ENCODE measurements at places on chromosomes 3 and 15. TPM values are rescaled to one million over a fixed set of nuclear protein-coding genes. Genes with fewer than 3 reads are reported as not detected.

Gene LOXL1
- 36.8 TPM for total RNA-seq

Gene CCR9
- 1.2 TPM for total RNA-seq

Gene ITPR1
- 50.3 TPM for total RNA-seq

Gene LRTM1
- not detected for total RNA-seq

GRCh38 chr3:143924522-143925285 is 46.9 kb upstream of the DIPK2A start:
- no peak for DNase-seq

DNA sequence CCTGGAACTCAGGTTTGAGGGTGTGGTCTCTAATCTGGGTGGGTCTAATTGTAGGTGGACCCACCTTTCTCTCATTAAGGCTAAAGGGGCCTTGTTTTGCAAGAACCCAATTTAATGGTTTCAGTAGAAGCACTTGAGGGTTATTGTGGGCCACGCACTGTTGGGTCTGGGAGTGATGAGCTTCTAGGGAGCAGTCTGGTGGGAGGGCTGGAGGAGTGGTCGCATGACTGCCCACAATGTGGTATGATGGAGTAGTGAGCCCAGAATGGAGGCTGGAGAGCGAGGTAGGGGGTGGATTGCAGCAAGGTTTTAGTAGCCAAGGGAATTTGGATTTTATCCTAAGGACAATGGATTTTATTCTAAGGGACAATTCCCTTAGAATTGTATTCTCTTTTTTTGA is 2.7 kb downstream of the TATDN2 start:
- no peak for DNase-seq

DNA sequence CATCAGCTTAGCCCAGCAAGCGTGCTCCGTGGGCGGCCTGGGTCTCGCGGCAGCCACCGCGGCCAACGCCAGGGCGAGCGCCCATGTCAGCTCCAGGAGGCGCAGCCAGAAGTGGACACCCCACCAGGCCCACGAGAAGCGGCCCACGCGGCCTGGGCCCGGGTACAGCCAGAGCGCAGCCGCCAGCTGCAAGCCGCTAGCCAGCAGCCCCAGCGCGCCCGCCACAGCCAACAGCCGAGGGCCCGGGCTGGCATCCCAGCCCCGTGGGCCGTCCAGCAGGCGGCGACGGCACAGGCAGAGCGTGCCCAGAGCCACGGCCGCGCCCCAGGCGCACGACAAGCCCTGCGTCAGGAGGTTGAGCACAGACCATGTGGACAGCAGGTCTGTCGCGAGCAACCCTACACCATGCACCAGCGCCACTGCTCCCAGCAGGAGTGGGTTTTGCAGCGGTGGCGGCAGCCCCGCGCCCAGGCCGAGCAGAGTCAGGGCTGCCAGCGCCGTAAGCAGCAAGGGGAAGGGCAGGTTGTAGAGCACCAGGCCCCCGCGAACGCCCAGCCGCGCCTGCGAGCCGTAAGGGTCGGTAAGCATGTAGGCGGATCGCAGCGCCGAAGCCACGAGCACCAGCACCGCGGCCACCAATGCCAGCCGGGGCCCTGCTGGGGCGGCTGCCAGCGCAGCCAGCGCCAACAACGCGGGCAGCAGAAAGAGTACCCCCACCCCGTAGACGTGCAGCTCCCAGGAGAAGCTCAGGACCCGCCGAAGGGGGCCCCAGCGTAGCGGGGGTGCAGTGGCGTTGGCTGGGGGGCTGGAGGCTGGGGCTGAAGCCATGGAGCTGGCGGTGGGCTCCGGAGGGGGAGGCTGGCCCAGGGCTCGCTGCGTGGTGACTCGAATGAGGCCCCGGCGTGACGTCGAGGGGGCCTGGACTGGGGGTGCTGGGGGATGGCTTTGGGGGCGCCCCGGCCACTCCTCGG is 4.9 kb downstream of the PRRT3 start:
- DNase-seq, result peak; percentile 81

DNA sequence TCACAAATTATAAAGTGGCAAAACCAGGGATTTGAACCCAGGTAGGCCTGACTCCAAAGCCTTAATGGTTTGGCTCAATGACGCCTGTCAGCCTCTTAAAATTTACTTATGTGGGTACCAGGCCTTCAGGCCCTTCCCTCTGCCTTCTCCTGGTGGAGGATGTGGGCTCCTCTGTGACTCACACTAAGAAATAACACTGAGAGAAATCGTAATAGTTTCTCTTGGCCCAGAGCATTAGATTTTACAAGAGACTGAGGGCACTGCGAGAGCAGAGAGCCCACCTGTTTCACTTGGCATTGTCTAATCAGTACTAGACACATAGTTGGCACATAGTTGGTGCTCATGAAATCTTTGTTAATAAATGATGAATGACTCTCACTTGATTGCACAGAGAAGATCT is 505.2 kb downstream of the SHQ1 start:
- no peak for DNase-seq

DNA sequence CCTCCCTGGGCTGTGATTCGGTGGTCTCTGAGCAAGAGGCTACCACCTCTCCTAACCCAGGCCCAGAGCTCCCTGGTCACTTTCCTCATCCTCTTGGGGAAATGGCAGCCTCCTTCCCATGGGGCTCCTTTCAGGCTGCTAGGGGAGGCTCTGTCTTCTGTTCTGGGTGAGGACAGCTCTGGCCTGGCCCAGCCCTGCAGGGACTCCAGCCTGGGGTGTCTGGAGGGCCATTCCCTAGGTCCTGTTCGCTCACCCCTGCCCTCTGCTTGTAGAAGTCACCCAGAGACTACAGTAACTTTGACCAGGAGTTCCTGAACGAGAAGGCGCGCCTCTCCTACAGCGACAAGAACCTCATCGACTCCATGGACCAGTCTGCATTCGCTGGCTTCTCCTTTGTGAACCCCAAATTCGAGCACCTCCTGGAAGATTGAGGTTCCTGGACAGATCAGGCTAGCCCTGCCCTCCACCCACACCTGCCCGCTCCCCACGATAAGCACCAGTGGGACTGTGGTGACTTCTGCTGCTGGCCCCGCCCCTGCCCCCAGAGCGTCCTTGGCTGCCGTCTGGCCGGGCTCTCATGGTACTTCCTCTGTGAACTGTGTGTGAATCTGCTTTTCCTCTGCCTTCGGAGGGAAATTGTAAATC is 30.9 kb downstream of the PRKCD start:
- no peak for DNase-seq

GRCh38 chr3:79845546-79845945 is 77.7 kb upstream of the ROBO1 start:
- DNase-seq, result no peak

DNA sequence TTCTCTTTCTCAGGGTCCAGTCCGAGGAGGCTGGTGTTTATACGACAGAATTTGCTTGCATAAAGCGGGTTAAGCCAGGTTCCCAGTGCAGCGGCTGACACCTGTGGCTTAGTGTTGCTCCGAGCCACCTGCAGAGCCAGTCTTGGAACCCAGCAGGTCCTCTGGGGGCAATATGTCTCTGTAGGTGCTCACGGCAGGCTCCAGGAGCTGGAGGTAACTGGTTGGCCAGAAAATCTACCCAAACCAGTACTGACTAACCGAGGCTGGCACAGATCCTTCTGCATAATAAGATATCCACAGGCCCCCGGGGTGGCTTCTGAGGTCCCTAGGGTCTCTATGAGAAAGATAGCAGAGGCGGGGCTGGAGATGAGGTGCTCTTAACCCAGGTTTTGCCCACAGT is 3.2 kb downstream of the MGLL start:
- DNase-seq, result no peak

- no peak for DNase-seq
Measured at GRCh38 chr3:100209948-100210771, 50.6 kb upstream of the TBC1D23 start.

DNA sequence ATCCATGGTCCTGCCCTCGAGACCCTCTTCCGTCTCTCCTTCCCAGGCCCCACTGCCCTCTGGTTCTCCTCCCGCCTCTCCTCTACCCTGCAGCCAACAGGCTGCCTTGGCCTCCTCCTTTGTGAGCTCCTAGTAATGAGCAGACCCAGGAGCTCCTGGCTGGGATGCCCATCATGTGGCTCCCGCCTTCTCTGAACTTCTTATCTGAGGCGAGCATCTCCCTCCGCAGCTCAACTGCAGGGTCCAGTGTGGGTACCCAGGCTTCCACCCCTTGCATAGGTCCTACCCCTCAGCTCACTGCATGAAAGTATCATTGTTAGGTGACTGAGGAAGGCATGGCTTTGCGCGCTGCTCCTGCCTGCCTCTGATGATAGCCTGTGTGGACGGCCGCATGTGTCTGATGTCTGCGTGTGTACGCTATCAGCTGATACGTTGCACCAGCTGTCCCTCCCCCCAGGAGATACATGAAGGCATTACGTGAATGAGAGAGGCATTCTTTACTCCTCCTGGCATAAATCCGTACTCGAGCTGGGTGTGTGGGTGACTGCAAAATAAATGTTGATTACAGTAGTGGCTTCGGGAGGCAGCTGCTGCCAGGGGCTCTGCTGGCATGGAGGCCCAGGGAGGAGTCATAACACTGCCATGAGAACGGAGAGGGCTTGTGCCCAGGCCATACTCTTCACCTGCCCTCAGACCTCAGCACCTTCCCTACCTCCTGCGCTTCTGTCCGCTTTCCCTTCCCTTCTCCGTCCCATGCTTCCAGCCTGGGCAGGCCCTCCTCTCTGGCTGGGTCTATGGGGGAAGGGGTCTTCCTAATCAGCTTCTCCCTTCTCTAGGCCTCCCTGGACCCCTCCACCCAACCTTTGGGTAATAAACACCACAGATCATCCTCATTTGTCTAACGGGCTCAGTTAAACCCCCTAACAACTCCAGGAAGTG is 48.8 kb downstream of the ZNF710 start:
- no peak for DNase-seq

GRCh38 chr3:89368846-89369245 is 261.4 kb downstream of the EPHA3 start:
- DNase-seq, result no peak

DNA sequence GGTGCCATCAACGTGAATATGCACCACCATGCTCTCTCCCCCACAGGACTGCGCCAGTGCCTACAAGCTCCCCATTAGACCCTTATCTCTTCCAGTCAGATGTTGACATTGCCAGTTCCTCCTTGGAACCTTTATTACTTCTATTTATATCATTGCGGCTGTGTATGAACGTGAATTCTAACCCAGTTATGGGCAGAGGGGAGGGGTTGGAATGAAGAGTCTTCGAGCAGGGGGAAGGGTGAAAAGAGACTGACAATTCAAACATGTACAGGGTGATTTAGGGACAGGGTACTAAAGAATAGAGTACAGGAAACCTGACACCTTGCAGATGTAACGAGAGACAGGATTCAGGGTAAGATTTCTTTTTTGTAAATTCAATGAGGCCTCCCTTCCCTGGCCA is 41.8 kb upstream of the ST6GAL1 start:
- no peak for DNase-seq

- no peak for DNase-seq
Measured at GRCh38 chr3:44003801-44004200, 237.9 kb upstream of the TOPAZ1 start.

GRCh38 chr3:48135552-48136495 is 52.4 kb downstream of the CDC25A start:
- DNase-seq, result no peak

DNA sequence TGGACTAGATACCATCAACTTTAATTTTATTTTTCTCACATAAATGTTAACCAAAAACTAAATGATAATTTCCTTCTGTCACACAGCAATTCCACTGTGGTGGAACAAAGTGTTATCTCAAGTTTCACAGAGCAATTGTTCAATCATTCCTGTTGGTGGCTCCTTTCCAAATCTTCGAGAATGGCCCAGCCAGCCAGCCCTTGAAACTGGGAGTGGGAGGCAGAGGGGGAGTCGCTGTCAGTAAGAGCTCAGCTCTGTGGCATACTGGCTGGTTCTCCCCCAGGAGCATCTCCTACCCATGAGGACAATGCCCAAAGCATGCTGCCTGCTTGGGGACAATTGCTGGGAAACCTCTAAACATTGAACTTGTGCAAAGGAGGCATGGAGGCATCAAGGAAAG is 47.7 kb downstream of the MECOM start:
- DNase-seq, result no peak

GRCh38 chr15:33218071-33218491 is 23.6 kb upstream of the FMN1 start:
- no peak for DNase-seq

GRCh38 chr3:142941373-142942123 is 21.9 kb downstream of the PAQR9 start:
- no peak for DNase-seq

All from stomach (tissue), 19 donors.